Right kidney (tissue), 9 donors: ENCODE measurements at places on chromosomes 3 and 15.

DNA sequence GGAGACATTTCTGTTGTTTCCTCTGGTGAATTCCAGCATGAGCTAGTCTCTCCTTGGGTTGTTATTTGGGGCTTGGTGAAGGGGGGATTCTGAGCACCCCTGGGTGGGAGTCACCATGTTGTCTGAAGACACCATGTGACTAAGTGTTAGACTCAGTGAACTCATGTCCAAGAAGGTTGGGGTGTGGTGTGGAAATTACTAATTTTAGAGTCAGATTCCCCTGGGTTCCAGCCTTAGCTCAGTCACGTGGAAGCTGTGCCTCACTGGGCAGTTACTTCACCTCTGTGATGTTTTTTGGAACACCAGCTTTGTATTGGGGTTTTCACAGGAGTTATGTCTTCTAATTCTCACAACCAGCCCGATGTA is 171.5 kb downstream of the RPLP1 start:
- DNase-seq, result no peak

- no peak for DNase-seq
Observed at GRCh38 chr3:43296565-43296964, 10.2 kb downstream of the SNRK start.

- DNase-seq, result no peak
Observed at GRCh38 chr3:66602691-66603090, 101.9 kb upstream of the LRIG1 start.

DNA sequence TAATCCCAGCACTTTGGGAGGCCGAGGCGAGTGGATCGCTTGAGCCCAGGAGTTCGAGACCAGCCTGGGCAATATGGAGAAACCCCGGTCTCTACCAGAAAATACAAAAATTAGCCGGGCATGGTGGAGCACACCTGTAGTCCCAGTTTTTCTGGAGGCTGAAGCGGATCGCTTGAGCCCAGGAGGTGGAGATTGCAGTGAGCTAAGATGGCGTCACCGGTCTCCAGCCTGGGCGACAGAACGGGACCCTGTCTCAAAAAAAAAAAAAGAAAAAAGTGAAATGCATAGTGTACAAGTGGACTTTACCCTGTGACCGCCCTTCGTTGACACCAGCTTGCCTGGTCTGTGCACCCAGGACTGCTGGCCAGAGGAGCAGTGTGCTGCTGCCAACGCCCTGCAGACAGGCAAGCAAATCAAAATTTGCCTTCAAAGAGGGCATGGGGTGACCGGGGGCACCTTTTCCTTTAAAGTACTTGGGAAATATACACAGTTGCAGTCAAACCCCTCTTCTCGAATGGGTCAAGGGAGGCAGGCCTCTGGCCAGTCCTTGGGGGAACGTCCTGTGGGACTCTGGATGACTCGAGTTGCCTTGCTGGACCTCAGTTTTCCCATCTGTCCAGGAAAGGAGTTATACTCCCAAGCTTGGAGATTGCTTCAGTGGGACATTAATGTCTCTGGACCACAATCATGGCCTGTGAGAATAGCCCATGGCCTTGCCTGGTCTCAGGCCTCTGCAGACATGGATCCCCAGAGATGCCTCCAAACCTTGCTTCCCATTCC is 1.0 kb downstream of the XYLB start:
- no peak for DNase-seq

DNA sequence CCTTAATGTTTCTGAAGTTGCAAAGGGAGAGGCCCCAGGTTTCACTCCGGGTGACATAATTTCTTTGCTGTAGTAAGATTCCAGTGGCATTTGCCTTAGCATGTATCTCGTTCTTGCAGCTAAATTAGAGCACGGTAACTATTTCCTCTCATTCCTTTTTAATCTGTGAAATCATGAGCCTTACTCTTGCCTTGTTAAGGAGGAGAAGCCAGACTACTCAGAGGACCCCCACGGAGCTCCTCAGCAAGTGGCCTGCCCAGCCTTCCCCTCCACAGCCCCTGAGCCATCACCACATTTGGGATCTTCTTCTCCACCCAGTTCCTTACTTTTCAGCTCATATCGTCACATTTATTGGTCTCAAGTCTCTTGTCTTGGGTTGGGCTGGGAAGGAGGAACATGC is 54.2 kb downstream of the ABHD2 start:
- no peak for DNase-seq

DNA sequence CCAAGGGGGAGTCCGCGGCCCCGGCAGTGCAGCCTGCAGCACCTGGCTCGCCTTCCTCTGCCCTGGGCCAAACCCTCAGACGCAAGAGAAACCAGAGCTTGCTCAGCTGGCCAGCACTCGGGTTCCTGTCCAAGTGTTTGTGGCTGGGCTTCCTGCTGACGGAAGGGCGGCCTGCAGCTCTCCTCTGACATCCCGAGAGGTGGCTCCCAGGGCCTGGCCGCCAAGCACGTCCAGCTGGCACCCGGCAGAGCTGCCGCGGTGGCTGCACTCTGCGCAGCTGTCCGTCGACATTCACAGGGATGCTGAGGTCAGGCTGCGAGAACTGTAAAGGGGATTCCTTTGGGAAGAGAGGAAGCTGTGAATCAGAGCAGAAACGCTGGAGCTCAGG is 85.6 kb downstream of the CPN2 start:
- DNase-seq, result no peak

DNA sequence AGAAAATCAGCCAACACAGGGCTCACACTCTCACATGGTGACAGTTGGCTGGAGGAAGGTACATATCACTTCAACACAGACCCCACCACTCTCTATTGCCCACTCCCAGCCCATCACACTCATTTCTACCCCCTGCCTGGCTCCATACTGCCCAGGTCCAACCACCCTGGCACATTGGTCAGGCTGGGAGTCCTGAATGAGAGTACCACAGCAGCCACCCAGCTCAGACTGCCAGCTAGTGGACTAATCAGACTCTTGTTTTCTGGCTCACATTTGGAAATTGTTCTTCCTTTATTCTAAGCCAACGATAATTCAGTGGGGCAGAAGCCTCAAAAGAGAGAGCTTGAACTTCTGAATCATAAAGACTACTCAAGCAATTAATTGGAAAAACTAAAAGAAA is 20.0 kb downstream of the MRPL46 start:
- no peak for DNase-seq

GRCh38 chr3:90018779-90019178 is 911.4 kb downstream of the EPHA3 start:
- DNase-seq, result no peak

DNA sequence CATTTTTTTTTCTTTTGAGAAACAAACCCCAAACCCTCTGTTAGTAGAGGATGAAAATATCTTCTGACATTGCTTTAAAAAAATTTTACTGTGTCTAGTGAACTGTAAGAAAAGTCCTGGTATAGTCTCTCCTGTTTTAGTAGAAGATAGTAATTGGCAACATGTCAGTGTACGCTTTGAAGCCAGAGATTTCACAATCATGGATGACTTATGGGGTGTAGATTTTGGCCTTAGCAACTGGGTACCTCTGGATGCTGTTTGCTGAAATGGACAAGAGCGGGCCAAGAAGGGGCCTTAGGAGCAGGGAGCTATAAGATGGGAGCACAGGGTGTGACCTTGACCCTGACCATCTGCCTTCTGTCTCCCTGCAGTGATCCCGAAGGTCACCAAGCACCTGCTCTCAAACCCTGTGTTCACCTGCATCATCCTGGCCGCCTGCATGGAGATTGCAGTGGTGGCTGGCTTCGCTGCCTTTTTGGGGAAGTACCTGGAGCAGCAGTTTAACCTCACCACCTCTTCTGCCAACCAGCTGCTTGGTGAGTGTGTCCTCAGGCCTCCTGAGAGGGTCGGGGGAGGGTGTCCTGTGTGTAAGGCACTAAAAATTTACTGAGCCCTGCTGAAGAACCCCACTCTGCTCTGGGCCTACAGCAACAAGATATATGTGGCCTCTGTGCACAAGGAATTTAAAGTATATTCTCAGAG is 266.7 kb downstream of the SLCO3A1 start:
- DNase-seq, result no peak

DNA sequence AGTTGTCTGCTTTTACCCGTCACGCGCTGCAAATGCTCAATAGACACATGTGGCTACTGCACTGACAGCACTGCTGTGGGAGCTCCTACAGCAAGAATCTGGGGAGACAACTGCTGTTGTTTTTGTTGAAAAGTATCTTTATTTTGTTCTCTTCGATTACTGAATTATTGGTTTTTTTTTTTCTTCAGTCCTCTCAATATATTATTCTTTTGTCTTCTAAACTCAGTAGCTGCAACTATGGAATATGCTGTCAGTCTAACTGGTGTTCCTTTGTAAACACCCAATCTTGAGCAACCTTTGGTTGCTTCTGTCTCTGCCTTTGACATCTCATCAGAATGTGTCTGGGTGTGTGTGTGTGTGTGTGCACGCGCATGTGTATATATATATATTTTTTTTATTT is 12.6 kb downstream of the DCP1A start:
- DNase-seq, result no peak

DNA sequence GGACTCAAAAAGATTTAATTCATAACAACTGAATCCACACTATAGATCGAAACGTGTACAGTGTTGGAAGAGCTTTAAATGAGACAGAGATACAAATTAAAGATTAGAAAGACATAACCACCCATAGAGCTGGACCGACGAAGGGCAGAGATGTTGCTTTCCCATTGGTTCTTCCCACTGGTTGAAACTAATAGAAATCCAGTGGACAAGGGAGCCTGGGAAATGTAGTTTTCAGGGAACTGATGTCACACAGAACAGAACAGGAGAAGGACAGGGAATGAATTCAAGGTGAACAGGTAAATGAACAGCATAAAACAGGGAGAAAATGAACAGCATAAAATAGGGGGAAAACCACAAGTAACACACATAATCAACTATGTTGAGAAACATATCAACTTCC is 328.7 kb downstream of the ZNF621 start:
- DNase-seq, result no peak

GRCh38 chr3:115087512-115087911 is 59.6 kb downstream of the ZBTB20 start:
- no peak for DNase-seq

DNA sequence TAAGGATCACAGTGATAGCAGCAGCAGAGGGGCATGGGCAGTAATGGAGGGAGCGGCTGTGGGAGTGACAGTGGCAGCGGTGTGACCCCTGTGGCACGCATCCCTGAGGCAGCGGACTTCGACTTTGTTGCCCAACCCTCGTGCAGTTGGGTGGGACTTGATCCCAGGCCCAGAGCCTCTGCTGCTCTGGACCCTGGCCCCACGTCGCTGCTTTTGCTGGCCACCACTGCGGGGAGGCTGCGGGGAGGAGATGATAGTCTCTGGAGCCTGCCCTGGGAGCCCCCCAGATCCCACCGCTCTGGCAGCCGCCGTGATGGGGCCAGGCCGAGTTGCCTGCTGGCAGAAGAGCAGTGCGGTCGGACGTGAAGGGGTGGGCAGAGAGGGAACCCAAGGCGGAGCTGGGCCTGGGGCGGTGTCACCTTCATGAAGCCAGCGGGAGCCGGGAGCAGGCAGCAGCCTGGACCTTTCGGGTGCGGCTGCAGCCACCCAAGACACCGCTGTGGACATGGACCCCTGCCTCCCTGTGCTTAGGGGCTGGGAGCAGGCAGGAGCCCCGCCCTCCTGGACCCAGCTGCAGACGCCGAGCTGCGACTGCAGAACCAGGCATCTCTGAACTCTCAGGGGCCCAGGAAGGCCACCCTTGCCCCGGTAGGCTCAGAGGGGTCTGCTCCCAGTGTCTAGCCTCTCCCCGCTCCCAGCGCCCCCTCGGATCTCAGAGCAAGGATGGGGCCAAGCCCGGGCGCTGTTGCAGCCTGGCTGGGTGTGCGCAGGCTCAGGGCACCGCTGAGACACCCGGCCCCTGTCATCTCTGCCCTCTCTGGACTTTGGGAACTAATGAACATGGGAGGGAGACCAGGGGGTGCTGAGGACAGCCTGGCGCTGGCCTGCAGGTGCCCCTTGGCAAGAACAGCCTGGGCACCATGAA is 38.3 kb downstream of the COMMD2 start:
- no peak for DNase-seq

- DNase-seq, result no peak
Observed at GRCh38 chr3:124960698-124961097, 26.1 kb upstream of the MUC13 start.

- no peak for DNase-seq
Observed at GRCh38 chr3:37625051-37625450, 236.6 kb upstream of the CTDSPL start.

DNA sequence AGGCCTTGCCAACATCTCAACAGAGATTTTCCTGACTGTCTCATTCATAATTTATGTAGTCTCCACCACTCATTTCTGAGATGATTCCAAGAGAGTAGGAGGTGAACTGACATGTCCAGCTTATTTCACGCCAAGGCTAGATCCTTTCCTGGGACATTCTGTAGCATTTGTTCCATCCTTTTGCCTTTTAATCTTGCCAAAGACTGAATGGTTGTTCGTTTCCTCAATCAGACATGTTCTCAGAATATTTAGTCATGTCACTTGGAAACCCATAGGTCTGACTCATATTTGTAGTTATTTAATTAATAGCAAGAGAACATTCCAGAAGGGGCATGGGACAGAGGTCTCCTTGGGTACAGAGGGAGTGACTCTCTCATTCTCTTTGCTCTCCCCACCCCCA is 80.9 kb downstream of the DHX36 start:
- DNase-seq, result no peak

DNA sequence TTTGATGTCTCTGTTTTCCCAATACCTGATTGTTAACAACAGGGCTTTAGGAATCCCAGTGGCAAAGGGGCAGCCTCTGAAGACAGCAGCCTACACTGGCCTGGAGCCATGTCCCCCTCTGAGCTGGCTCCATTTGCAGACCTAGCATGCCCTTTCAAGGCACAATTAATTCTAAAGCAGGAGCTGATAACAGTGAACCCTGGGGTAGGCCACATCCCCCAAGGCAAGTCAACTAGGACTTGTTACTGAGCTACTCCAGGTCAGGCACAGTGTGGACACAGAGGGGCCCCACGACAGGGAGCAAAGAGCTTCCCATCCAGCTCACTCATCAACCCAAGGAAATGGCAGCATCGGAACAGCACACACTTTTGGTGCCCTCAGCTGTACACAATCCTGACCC is 51.9 kb downstream of the SPSB4 start:
- DNase-seq, result no peak
